ENCODE measurements at places on chromosomes 13 and 19.

- DNase-seq = no peak
Measured at GRCh38 chr13:43374621-43375020, 351.2 kb downstream of the DNAJC15 start.

GRCh38 chr19:47609906-47610894 is 1.3 kb downstream of the BICRA start:
- DNase-seq = peak; percentile 39

- no peak for DNase-seq
Measured at GRCh38 chr19:533364-534058, 2.0 kb downstream of the CDC34 start.

DNA sequence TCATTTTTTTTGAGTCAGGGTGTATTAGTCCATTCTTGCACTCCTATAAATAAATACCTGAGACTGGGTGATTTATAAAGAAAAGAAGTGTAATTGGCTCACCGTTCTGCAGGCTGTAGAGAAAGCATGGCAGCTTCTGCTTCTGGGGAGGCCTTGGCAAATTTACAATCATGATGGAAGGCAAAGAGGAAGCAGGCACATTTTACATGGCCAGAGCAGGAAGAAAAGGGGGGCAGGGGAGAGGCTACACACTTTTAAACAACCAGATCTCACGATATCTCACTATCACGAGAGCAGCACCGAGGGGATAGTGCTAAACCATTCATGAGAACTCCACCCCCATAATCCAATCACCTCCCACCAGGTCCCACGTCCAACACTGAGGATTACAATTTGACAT is 44.5 kb upstream of the MIR17HG start:
- DNase-seq = no peak

DNA sequence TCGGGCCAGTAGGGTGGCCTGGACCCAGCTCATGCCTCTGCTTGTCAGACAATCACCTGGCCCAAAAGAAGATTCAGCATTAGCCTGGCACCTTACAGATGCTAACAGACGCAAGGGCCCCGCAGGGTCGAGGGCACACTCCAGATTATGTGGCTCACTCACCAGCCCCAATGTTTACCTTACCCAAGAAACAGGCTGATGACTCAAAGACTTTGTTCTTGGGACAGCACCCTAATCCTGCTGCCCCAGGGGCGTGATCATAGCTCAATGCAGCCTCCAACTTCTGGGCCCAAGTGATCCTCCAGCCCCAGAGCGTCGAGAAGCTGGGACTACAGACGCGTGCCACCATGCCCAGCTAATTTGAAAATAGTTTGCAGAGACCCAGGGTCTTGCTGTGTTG is 9.8 kb downstream of the ECSIT start:
- no peak for DNase-seq

DNA sequence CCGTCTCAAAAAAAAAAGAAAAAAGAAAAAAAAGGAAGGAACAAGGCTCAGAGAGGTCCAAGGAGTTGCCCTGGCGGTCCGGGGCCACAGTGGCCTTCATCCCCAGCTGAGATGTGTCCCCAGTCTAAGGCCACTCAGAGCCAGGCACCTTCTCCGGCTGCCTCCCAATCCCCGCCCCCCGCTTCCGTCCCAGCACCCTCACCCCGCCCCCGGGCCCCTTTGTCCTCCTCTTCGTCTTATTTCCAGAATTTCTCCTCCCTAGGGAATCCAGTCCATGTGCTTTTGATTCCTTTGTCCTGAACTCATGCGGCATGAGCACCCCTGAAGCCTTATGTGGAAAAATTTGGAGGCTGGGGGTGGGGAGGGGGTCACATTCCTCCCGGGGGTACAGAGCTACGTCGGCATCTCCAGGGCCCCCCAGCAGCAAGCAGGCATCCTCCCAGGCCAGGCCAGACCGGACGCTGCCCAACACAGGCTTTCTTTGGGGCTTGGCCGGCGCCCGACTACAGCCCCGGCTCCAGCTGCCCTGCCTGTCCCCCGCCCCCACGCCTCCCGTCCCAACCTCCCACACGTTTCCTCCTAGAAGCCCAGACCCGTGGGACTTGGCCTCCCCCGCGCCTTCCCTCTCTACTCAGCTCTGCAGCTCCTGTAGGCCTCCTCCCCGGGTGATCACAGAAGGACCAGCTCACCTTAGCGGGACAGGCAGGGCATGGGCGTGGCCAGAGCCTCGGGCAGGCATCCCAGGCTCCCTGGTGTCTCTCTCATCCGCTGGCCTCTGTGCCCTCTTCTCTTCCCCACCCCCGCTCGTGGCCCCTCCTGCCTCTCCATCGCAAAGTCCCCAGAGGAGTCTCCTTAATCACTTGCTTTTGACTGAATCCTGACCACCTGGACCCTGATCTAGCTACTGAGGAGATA is 17.8 kb upstream of the ADGRE5 start:
- DNase-seq = peak; percentile 40

GRCh38 chr13:30908416-30908980 is 2.4 kb downstream of the MEDAG start:
- DNase-seq = no peak

GRCh38 chr19:16111909-16112752 is 442 bp downstream of the RAB8A start:
- no peak for DNase-seq

GRCh38 chr13:99119656-99120055 is 81.0 kb upstream of the UBAC2 start:
- no peak for DNase-seq

DNA sequence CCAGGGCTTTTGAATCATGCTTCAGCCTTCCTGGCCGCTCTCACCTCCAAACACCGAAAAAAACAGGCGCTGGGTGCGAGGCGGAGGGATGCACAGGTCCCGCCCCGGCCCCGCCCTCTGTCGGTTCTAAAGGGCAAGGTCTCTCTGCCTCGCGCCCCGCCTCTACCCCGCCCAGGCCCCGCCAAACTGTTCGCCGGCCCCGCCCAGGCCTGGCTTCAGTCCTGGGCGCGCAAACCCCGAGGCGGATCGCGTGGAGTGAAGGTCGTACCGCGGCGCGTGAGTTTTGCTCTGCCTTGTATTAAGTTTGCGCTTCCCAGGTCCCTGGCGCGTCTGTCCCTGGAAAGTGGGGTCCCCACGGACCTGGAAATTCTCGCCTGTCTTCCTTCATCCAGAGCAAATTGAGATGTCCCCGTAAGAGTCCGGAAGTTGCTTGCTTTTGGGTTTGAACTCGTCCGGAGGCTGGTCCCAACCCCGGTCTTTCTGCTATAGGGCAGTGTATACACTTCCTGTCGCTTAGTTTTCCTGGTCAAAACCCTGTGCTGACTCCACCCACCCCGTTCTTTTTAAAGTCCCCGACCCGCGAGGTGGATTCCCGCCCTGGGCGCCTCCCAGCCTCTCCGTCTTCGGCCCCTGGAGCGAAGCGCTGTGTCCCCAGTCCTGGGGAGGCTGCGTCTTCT is 8.4 kb downstream of the ZNF808 start:
- DNase-seq = peak; percentile 82

GRCh38 chr19:56130006-56130405 is 8.9 kb upstream of the ZNF787 start:
- no peak for DNase-seq

GRCh38 chr19:12478234-12478941 is 6.2 kb downstream of the ZNF709 start:
- DNase-seq = no peak

DNA sequence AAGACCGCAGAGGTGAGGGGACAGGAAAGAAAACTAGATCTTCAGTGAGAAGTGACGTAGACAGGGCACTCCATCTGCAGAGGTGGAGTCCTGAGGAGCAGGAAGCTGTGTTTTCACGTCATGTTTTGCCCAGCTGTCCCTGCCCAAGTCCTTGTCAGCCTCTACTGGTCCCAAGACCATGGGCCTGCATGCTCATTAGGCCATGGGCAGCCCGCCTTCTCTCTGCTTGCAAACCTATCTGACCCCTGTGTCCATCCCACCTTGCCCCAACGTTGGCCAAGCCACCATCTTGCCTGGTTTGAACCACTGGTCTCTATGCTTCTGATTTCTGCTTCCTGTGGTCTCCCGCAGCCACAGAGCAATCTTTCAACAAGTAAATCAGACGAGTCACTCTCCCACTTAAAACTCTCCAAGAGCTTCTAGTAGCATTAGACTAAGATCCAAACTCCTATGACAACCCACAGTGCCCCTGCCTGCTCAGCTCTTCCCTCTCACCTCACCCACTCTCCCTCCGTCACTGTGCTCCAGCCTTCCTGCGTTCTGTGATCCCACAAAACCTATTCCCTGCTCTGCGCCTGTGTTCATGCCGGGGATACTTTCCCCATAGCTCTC is 18.6 kb upstream of the CCNE1 start:
- DNase-seq = no peak

DNA sequence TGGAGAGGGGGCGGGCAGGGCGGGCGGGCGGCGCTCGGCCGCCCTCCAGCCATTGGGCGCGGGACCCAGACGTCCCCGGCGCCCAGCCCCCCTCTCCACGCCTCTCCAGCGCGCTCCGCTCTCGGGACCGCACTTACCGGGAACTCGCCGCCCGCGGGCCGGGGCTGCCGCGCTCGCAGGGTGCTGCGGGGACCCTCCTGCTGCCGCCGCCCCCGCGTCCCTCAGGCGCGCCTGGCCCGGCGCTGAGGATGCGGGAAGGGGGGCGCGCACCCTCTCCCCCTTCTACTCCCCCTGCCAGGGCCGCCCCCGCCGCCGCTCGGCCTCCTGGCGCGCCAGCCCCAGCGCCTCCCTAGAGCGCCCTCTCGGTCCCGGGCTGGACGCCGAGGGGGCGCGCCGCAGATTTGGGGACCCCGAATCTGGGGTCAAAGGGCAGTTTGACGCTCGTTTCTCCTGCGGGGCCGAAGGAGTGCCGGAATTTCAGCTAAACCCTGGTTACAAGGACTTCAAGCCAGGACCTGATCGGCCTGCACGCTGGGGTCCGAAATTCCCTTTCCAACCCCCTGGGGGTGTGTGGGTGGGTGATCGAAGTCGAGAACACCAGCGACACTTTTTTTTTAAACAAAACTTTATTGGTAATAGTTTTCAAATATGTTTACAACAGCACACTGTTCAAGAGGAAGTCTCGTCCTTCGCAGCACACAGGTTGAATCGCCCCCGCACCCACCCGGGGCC is 696 bp upstream of the SAMD1 start:
- peak; percentile 78 for DNase-seq

- peak; percentile 73 for DNase-seq
Measured at GRCh38 chr19:10230861-10231611, at the start of gene S1PR2. Gene S1PR2, minus strand, starts transcription at chr19:10231331. Its CDS starts 6,426 bp downstream, at chr19:10224905.

- DNase-seq = no peak
Measured at GRCh38 chr13:36887758-36888521, 32.1 kb downstream of the SMAD9 start.

DNA sequence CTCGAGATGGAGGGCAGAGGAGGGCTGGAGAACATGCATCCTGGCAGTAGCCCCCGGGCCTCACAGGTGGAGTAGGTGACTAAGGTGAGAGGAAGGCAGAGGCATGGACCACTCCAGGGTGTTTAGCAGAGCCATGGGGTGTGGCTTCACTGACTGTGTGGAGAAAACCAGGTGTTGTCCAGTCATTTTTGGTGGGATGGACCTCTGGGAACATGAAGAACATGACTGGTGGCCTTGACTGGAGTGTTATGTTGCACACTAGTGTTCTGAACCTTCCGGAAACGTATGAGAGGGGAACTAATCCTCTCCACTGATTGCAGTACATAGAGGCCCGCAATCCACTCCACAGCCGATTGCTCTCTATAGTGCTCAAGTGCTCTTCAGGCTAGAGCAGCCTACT is 16.9 kb downstream of the MED26 start:
- DNase-seq = no peak

GRCh38 chr19:28401739-28402424 is 811.1 kb downstream of the UQCRFS1 start:
- no peak for DNase-seq

GRCh38 chr19:39014037-39014436 is 18.3 kb downstream of the FBXO27 start:
- DNase-seq = no peak

DNA sequence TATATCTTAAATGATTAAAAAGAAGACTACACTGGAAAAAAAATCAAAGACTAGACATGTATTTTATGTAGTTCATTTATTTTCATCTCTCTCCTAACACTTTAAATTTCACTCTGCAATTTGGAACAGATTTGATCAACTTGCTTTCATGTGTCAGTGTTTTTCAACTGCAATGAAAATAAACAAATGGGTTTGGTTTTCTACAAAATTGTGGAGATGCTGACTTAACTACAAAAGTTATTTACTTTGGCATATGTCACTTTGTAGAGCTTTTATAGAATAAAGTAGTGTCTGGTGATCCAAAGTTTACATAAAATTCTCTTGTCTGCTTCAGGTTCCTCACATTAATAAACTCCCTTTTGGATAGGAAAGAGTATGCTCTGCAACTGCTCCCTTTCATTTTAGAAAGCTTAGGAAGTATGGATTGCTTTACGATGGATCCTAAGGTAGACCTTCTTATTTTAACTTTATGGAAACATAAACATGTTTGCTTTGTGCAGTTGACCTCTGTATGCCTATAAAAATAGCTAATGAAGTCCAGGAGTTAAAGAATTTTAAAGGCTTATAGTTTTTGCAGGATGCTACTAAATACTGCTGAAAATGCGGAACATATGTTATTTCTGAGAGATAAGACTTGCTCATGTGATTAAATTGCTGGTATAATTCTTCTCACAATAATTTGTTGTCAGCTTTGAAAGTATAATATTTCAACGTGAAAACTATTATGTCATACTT is 815.9 kb downstream of the PCDH9 start:
- no peak for DNase-seq

- no peak for DNase-seq
Measured at GRCh38 chr19:40744554-40745401, 5.5 kb downstream of the ACTMAP start.

DNA sequence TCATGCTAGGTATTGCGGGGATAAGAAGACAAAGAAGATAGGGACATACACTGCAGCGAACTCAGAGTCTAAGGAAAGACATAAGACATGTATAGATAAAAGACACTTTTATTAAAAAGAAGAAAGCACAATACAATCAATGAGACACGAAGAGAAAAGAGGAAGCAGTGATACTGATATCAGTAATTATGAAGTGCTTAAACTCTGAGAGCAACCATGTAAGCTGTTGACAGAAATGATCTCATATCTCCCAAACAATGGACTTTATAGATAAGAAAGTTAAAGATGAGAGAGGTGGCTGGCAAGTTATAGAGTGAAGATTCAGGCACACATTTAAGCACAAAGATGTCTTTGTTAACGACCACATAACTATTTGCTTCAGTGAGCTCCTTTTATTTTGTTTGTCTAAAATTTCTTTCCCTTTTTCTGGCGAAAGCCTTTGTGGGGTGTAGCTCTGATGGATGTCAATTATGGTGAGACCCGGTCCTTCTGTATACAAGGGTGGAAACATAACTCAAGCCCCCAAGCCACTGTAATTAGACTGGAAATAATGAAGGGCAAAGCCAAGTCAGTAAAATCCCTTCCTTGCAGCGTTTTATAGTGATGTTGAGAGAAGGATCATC is 818.0 kb upstream of the SLC10A2 start:
- no peak for DNase-seq
